K562 (cell line): ENCODE measurements at places on chromosomes 1 and 21.

GRCh38 chr1:223330466-223330865 is 33.5 kb downstream of the SUSD4 start:
- DNase-seq, result no peak

DNA sequence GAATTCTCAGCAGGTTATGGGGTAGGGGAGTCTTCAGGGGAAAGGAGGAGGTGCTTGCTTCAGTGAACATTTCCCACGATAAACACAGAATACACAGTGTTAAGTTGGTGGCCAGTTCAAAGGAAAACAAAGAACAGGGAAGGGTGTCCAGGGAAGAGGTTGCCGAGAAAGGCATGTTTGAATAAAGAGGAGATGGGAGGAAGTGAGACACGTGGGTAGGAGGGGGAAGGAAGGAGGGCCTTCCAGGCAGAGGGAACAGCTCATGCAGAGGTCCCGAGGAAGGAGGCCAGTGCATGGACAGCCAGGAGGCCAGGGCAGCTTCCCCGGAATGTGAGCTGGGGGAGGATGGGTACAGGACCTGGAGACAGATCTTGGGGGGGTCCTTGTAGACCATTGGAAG is 130.3 kb upstream of the TMEM51 start:
- no peak for DNase-seq

GRCh38 chr1:2400576-2400909 is 8.9 kb downstream of the RER1 start:
- no peak for DNase-seq

- DNase-seq, result no peak
These were observed 165.7 kb upstream of the IRF2BP2 start for GRCh38 chr1:234775477-234776246.

GRCh38 chr1:162019446-162019845 is 4.2 kb downstream of the OLFML2B start:
- no peak for DNase-seq

- no peak for DNase-seq
These were observed 8.8 kb upstream of the CTBS start for GRCh38 chr1:84582802-84583587.

GRCh38 chr1:150560576-150561253 is 11.5 kb downstream of the ADAMTSL4 start:
- peak; percentile 81 for DNase-seq

DNA sequence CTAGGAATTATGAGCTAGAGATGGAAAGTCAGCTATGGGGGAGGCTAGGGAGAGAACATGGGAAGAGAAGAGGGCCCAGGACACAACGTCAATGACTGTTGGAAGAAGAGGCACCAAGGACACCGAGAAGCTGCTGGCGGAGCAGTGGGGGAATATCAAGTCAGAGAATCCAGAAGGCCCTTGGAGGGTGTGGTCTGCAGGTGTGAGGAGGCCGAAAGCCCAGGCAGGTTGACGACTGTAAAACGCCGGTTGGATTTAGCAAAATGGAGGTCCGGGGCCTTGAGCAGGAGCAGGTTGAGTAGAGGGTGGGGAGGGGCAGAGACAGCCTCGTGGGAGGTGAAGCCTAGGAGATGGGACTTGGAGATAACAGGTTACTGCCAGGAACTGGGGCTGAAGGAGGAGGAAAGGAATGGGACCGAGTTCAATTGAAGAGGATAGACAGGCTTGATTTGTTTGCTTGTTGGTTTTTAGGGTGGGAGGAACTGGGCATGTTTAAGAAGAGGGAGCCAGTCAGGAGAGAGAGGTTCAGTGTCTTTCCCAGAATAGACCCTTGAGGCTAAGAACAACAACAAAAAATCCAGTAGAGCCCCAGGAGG is 35.1 kb downstream of the EDN2 start:
- no peak for DNase-seq

GRCh38 chr1:35452106-35452774 is 105.0 kb downstream of the KIAA0319L start:
- no peak for DNase-seq

- DNase-seq, result no peak
These were observed 54.3 kb upstream of the EPHA8 start for GRCh38 chr1:22508991-22509390.

- no peak for DNase-seq
These were observed 211.6 kb upstream of the NR5A2 start for GRCh38 chr1:199815947-199816346.

DNA sequence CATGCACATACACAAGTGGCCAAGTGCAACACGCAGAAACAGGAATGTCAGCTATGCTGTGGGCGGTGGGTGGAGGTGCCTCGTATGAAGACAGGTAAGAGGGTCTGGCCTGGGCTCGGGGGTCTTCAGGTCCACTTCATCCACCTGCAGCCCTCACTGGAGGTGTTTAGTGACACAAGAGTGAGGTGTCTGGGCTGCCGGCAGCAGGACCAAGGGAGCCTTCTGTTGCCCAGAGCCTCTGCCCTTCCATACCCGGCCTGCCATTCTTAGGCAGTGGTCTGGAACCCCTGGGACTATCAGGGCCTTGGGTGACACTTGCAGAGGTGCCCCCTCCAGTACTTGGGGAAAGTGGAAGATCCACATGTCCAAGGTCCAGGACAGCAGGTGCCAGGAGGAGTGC is 21.7 kb upstream of the ACTRT2 start:
- no peak for DNase-seq

DNA sequence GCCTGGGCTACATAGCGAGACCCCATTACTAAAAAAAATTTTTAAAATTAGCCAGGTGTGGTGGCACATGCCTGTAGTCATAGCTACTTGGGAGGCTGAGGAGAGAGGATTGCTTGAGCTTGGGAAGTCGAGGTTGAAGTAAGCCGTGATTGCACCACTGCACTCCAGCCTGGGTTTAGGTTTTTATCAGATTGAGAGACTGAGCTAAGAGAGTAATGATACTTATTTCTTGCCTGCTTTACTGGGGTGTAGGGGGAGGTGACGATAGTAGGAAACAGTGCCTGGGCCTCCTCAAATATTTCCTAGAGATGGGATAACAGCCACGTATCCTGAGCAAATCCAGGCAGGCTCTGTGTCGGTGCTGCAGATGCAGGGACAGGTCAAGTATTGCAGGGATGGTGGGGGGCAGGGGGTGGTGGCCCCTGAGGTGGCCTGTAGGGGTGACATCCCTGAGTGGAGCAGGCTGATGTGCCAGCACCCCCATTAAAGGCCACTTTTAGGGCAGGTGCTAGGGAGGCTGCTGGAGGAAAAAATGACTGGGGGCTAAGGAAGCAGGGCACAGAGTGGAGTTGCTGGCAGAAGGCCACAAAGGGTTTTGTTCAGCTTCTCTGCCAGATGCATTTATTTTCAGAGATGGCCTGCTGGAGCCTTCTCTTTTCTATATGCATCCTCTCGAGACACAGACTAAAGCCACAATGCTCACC is 130.5 kb downstream of the RHOU start:
- no peak for DNase-seq
